ENCODE measurements at places on chromosomes 2 and 18.

DNA sequence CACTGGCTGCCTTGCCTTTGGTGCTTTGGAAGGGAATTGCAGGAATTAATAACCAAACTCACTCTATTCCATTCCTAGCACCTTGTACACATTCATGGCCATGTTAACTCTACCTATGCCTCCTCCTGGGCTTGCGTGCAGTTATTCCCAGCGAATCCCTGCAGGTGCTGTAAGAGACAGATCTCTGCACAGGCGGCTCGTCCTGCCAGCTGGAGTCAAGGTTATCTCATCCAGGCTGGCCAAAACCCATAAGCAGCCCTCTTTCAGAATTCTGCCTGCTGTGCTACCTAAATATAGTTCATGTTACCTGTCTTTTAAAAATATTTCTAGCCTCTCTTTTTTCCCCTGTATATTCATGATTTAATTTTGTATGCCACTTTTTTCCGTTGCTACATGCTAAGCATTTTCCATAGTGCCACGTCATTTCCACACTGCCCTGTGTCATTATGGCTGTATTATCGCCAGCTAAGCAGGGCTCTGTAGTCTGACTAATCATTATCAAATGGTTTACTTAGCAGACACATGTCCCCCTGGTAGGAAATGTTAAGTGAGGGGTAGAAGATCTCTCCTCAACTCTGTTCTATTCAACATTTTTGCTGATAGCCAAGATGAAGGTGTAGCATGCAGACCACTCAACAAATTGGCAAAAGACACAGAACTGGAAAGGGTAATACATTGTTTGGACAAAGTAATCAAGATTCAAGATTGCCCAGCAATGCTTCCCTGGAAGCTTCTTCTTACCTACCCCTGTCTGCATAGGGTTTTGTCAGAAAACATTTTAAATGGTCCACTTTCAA is 79.7 kb upstream of the TAF1B start:
- no peak for DNase-seq

GRCh38 chr2:74104839-74105238 is 42.9 kb downstream of the BOLA3 start:
- no peak for DNase-seq

DNA sequence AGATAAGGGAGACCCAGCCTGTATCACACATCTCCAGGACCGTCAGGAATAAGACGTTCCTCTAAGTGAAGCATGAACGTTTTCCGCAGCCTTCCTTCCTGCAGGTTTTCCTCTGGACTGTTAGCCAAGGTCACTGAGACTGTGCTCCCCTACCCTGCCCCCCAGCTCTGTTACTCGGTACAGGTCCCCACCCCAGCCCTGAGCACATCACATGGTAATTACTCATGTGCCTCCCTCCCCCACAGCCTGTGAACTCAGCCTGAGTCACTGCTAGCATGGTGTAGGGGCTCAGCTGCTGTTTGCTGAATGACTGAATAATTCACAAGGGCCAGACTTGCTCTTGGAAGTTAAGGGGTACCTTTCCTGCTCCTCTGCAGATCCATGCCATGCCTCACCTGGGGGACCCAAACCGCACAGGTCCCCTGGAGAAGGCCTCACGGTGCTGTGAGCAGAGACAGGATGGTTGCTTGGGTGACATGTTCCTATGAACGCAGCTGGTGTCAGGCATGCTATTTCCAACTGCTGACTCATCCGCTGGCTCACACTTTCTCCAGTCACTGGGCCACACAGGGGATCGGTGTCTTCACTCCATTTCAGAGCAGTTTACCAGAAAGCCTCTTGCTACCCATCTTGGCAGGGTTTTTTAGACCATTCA is 88.2 kb downstream of the PLB1 start:
- peak; percentile 56 for DNase-seq

GRCh38 chr18:22136395-22136794 is 33.0 kb upstream of the GATA6 start:
- DNase-seq: no peak

DNA sequence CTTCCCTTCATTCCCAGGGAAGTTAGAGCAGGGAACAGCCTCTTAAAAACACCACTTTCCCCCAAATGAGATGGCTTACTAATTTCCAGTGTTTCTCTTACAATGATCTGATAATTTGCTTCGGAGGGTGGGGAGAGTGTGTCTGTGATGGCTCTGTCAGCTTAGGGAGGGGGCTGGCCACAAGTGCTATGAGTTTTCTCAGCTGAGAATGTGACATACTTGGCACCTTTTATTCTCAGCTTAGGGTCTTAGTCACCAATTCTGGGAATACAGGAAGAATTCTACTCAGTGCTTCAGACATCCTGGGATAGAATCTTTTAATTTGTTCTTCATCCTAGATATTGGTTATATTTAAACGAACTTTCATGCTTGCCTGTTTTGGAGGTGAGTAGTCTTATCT is 64.4 kb downstream of the AOX1 start:
- no peak for DNase-seq

GRCh38 chr18:2589345-2590068 is 18.1 kb downstream of the NDC80 start:
- DNase-seq: no peak

DNA sequence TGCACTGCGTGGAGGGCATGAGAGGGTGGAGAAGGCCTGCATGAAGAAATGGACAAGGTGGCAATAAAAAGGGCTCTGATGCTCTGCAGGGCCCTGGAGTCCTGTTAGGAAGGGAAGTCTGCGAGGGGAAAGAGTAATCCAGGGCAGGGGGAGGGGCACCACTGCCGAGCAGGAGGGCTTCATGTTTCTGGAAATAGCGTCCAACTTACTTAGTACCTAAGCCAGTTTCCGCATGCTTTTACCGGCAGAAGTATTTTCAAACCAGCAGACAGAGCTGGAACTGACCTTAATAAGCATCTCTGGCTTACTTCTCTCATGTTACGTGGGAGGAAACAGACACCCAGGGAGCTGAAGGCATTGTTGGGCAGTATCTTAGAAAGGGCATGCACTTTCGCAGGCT is 156.7 kb downstream of the GALNT14 start:
- no peak for DNase-seq

GRCh38 chr2:208142240-208142924 is 3.6 kb downstream of the CRYGB start:
- DNase-seq: no peak

DNA sequence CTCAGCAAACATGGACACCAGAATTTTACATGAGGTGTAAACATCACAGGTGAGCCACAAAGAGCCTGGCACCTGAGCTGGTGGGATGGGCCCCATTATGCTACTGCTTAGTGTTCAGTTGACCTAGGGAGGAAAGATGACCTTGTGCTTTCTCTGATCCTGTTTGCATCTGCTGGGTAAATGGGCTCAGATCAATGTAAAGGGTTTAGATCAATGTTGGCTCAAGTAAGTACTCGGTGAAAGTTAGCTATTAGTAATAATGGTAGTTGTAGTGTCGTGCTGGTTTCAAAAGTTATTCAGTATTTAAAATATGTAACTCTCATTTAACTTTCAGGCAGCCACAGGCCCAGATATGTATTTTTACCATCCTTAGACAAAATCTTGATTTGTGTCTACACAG is 19.8 kb downstream of the ABHD3 start:
- no peak for DNase-seq

GRCh38 chr2:89763581-89764485 is 1072.4 kb downstream of the RPIA start:
- no peak for DNase-seq

- peak; percentile 6 for DNase-seq
Measured at GRCh38 chr2:32947484-32948143, 861 bp downstream of the LTBP1 start.

DNA sequence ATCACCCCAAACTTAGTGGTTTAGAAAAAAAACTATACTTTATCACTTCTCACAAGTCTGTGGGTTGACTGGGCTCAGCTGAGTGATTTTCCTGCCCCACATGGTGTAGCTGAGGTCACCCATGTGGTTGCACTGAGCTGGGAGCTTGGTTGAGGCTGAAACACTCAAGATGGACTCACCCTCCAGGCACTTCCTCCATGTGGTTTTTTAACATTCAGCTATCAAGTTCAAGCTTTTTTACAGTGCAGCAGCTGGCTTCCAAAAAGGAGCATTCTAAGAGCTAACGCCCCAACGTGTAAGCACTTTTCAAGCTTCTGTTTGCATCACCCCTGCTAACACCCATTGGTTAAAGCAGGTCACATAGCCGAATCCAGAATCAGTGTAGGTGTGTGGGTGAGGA is 105.9 kb upstream of the CREB1 start:
- no peak for DNase-seq

DNA sequence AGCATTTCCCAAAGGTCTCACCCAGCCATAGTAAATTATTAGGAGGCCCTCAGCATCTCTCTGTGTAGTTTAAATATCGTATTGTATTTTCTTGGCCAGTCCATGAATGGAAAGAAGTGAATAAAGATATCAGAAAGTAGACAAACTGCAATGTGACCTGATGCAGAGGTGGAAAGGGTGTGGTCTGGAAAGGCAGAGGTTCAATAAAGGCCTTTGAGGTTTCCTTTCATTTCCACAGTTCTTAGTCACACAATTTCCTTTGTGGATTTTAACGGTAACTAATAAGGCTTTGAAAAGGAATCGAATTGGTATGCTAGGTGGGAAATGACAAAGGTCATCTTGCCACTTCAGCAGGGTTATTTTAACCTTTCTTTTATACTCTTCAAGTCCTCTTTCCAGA is 20.1 kb upstream of the WIPF1 start:
- no peak for DNase-seq

DNA sequence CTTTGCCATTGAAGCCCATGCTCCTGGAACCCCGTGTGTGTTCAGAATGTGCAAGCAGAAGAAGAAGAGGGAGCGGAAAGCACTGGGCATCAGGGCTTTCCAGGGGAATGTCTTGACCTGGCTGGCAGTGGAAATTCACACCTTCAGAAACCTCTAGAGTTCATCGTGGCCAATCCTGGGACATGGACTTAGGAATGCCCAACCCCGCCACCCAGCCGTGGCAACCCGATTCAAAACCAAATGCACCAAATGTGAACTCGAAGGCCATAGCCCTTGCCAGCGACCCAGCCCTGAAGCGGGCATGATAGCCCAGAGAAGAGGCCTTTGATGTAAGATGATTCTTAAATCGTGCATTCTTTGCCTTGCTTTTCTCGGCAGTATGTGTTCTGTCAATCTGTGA is 69.4 kb downstream of the ADI1 start:
- DNase-seq: no peak

DNA sequence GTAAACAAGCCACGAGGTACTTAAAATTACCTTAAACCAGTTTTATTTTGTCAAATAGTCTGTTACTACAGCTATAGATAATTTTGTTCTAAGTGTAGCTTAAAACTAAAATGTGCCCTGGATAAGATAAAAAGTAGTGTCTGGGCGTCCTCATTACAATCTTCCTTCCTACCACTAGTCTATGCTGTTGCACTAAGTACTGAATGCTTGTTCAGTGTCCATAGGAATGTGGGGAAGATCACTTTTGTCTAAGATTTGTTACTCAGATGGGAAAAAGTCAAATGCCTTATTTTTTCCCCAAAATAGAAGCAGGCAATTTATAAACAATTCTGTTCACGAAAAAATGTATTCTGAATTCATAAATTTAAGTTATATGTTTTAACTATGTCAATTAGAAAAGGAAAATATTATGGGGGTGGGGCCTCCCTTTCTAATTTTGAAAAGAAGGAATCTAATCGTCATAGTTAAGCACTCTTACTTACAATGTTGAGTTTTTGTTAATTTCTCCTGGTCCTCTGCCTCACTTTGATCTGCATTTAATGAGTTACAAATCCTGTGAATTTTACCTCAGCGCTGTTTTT is 140.4 kb upstream of the VRK2 start:
- no peak for DNase-seq

GRCh38 chr2:80490964-80491363 is 186.4 kb upstream of the LRRTM1 start:
- no peak for DNase-seq

DNA sequence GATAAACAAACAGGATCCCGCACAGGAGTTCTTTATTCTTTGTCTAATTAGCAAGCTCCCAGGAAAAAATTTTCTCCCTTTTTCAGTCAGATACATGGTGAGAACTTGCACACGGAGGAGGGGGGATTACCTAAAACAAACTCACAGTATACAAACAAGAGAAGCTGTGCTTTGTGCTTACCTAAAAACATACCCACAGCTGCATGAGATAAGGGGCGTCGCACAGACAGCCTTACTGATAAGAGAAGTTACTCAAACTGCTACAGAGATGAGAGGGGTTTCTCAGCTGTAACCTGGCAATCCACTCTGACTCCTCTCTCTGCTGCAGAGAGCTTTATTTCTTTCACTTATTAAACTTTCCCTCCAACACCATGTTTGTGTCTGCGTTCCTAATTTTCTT is 32.9 kb upstream of the ST3GAL5 start:
- DNase-seq: no peak

DNA sequence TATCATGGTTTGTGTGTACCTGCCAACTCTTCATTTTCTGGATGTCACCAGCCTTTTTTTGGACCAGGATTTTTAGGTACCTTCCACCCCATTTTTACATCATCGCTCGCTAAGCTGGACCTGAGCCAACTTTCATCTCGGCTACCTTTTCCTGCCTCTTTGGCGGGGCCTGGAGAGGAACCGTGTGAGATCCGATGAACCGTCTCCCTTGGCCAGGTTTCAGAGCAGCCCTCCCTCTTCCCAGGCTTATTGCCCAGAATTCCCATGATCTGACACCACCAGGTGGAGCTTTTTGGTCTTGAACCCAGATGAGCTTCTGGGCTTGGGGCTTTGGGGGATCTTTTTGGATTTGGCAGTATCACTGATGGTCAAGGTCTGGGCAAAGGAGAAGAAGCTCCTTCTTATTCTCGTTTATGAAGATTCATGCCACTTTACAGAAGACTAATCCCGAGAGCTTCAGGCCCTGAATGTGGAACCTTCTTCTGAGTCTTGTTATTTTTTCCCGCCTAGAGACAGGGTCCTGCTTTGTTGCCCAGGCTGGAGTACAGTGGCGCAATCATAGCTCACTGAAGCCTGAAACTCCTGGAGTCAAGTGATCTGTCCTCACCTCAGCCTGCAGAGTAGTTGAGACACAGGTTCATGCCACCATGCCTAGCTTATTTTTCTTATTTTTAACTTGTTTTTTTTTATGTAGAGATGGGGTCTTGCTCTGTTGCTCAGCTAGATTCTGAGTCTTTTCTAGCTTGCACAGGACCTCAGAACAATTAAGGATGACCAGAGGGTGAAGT is 50.4 kb downstream of the GATA6 start:
- no peak for DNase-seq

- DNase-seq: no peak
Measured at GRCh38 chr2:219901155-219901554, 273.7 kb downstream of the SLC4A3 start.

- DNase-seq: no peak
Measured at GRCh38 chr2:23283-23682, 23.0 kb downstream of the FAM110C start.
